NCI-H1048 (cell line): ENCODE measurements at places on chromosomes 11 and 22.

- no peak for DNase-seq
These were observed 112.7 kb downstream of the ZBTB16 start for GRCh38 chr11:114172055-114172861.

- DNase-seq, result no peak
These were observed 65.4 kb downstream of the PPP6R3 start for GRCh38 chr11:68525930-68526329.

DNA sequence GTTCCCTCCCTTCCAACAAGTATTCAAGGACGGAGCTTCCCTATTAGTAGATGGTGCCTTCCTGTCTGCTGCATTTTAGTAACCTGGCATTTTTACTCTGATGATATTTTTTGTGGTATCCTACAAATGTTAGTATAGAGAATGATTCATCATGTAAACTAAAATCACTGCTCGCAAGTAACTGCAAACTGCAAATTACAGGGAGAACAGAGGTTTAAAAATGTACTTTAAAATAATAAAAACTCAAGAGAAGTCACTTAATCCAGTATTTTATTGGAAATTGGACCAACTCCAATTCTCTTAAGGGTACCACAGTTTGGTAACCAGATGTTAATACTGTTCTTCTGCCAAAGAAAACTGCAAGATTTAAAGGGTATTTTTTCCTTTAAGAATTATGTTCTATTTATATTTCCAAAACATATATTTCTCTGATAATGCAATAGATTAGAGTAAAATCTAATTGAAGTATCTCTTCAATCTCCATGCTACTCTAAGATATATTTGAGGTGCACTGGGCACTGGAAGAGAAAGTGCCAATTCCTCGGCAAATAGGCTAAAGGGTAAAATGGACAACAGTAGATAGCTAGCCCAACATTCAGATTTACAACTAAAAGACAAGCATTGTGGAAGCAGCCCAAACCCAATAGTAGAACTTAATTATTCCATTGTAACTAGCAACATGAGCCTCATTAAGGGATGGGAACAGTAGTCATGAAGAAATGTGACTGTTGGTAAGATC, 298.0 kb downstream of the TTC28 start:
- no peak for DNase-seq

- no peak for DNase-seq
These were observed 107.8 kb upstream of the RASSF10 start for GRCh38 chr11:12901272-12901671.

DNA sequence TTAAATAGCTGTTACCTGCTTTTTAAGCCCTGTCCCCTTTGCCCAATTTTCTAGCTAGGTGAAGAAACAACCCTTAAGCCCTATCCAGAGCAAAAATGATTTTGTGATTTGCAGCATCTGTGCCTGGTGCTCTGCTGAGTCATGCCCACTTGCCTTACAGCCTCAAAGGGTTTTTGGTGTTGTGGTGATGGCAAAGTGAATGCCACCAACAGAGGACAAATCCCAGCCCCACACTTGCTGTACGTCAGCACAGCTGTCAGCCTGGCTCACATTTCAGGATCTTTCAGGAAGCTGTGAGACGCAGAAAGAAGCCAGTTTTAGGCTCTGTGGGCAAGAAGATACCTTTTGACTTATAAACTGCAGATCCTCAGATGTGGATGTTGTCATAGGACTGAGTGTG, 401.7 kb downstream of the TENM4 start:
- DNase-seq, result no peak

GRCh38 chr22:41732096-41732772, 32.9 kb downstream of the MEI1 start:
- DNase-seq, result no peak

DNA sequence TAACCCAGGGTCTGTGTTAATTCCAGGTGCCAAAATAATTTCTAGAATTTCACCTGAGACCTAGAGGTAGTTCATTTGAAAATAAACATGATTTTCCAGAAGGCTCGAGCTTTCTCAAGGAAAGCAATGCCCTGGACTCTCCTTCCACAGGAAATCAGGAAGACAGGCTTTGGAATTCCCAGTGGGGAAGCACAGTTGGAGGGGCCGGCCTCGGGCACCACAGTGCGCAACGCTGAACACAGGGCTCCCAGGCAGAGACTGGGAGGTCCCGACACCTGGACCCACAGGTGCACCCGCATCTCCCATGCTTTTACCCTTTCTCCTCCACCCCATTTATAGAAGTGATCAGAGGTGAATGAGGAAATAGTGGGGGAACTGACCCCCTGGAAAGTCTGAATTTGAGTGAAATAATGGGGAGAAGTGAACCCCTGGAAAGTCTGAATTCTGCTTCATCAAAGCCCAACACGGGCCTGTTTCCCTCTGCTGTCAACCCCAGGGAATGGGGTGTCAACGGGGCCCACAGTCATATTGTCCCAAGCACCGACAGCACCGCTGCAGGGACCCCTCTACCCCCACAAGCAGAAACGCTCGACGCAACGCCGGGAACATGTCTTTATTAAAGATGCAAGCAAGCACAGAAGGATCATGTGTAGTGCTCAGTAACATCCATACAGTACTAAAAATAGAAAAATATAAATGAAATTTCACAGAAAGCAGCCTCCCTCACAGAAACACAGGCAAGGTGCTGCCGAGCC, 12.0 kb upstream of the EFCAB6 start:
- DNase-seq, result no peak

DNA sequence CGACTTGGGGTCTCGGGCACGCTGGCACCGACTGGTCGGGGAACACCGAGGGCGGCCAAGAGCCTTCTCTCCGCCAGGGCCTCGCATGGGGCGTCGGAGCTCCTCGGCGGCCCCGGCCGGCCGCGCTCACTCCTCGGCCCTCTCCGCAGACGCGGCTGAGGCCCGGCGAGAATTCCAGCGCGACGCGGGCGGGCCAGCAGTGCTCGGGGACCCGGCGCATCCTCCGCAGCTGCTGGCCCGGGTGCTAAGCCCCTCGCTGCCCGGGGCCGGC, 5.6 kb downstream of the TBX1 start:
- DNase-seq, result no peak

- DNase-seq, result no peak
These were observed 75.6 kb downstream of the IGLL1 start for GRCh38 chr22:23504516-23504915.

DNA sequence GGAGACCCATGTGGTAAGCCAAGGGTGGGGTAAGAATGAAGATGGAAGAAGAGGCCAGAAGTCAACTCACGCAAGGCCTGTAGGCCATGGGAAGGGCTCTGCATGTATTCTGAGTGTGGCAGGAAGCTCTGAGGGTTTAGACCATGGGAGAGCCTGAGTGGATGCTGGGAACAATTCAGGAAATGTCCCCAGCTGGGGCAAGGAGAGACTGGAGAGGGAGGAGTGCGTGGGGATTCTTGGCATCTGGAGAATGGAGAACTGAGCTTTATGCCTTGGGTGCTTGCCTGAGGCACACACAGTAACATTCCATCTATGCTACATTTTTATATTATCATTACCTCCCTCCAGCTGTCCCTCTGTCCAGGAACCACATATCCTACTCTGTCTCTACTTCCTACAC, 50.4 kb upstream of the CD82 start:
- DNase-seq, result no peak

DNA sequence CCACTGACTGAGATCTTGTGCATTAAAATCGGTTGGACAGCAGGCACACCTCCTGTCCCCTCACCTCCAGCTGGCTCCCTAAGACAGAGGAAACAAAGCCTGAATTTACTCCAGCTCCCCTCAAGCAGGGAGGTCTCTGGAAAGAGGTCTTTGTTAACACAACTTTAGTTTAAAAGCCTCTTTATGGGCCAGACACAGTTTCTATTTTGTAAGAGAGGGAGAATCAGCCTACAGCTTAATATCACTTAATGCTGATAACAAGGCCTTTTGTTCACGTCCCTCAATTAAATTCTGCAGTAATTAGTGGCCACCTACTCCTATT, 36.3 kb downstream of the PLEKHA7 start:
- DNase-seq, result no peak

GRCh38 chr11:127632976-127633680, 632.6 kb upstream of the KIRREL3 start:
- no peak for DNase-seq

- DNase-seq, result no peak
These were observed 72.0 kb downstream of the PRR5L start for GRCh38 chr11:36367806-36368680.

DNA sequence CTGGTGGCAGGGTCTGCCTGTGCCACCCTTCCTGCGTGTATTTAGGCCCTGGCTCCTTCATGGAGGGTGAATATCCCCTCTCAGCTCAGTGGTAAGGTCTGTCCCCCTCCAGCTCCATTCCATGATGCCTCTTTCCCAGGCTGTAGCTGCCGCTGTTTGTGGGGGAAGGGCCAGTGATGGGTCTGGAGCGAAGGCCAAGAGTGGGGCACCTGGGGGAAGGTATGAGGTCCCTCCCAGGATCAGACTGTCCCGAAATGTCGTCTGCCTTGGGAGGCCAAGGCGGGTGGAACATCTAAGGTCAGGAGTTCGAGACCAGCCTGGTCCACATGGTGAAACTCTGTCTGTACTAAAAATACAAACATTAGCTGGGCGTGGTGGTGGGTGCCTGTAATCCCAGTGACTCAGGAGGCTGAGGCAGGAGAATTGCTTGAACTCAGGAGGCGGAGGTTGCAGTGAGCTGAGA, 1.1 kb downstream of the CD151 start:
- no peak for DNase-seq

DNA sequence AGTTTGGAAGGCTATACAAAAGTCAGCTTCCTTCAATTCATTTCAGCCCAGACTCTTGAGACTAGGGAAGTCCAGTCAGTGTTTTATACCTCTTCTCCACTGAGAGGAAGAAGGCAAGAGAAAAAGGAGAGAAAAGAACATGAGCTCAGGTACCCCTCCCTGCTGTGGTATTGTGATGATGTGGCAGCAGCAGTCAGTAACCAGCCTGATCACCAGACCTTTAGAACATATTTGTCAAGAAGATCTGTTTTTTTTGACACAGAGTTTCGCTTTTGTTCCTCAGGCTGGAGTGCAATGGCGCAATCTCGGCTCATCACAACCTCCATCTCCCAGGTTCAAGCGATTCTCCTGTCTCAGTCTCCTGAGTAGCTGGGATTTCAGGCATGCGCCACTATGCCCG, 21.2 kb upstream of the RPS13 start:
- no peak for DNase-seq

- DNase-seq, result no peak
These were observed 1.1 kb upstream of the DDX6 start for GRCh38 chr11:118791961-118792569.

GRCh38 chr11:126430581-126431335, 75.3 kb downstream of the ST3GAL4 start:
- DNase-seq, result no peak

- no peak for DNase-seq
These were observed 10.3 kb upstream of the POLA2 start for GRCh38 chr11:65251476-65251875.

- DNase-seq, result no peak
These were observed 166.5 kb downstream of the UVRAG start for GRCh38 chr11:75981546-75981945.

GRCh38 chr22:42586381-42586780, 28.3 kb downstream of the POLDIP3 start:
- no peak for DNase-seq

DNA sequence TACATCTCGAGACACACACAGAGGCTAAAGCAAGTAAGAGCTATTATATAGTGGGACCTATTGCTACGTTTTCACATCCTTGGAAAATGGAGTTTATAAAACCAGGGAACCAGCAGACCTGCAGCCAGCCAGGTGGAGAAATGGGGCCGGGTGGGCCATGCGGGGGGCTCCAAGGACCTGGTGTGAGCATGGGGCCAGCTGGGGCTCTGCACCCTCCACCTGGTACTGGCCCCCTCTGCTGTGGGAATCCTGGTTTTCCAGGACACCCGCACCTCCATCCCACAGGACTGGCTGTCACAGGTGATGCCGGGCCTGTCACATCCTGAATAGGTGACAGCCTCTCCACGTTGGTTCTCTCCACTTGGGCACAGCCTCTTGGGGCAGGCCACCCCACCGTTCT, 11.3 kb downstream of the DHCR7 start:
- no peak for DNase-seq

DNA sequence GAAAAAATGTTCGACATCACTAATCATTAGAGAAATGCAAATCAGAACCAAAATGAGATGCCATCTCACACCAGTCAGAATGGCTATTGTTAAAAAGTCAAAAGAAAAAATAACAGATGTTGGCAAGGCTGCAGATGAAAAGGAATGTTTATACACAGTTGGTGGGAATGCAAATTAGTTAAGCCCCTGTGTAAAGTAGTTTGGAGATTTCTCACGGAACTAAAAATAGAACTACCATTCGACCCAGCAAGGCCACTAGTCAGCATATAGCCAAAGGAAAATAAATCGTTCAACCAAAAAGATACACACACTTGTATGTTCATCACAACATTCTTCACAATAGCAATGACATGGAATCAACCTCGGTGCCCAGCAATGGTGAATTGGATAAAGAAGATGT, 503.2 kb downstream of the OPCML start:
- DNase-seq, result peak; percentile 24

DNA sequence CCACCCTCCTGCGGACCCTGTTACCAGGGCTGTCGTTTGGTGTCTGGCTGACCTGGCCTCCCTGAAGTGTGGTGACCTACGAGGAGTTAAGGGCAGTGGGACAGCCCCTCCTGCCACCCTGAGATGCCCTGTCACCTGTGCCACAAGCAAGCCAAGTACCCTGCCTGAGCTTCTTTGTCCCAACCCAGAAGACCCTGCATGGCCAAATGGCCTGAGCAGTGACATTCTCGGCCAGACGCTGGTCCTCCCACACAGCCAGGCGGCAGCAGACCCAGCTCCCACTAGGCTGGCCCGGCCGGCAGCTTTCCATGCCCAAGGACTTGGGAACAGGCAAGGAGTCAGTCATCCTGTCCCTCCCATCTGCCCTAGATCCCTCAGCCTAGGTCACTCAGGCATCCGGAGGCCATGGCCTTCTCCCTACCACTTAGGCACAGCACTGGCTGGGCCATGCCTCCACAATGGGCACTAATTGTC, 7.6 kb downstream of the ARVCF start:
- no peak for DNase-seq

DNA sequence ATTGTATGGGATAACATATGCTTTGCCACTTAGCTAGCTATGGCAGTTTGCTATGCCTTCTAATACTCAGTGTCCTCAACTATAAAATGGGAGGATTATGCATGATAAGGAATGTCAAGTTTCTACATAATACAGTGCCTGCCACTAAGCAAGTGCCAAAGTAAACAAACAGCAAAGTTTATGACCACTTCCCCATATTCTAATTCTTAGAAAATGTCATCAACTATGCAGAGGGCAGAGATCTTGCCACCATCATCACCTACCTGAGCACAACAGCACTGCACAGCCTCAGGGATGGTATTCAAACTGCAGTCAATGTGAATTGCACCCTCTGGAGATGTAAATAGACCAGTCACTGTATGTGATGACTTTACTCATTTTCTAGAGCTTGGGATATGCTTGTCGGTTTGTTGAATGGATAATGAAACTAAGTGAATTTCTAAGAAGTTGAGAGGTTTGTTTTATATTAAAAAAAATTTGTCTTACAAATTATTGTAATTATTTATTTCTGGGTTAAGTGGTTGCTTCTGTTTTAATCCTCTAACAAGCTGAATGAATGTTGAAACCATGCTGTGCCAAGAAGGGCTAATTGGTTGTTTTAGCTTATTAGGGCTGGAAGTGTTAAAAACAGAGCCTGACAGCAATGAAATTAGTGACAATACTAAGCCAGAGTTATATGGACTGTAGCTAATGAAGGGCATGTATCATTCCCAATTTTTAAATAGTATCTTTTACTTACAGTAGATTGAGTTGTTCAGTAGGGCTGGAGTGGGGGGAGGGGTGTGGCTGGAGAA, 398.4 kb downstream of the CNTN5 start:
- no peak for DNase-seq
